Panc1 (cell line): ENCODE measurements at places on chromosomes 5 and 9. TPM values are rescaled to one million over a fixed set of nuclear protein-coding genes. Genes with fewer than 3 reads are reported as not detected.

Gene IFNA14
- total RNA-seq, result not detected

Gene SLC6A7
- not detected for total RNA-seq

Gene DRD1
- total RNA-seq, result 1.0 TPM

GRCh38 chr5:52544738-52545137 is 243.0 kb upstream of the ITGA1 start:
- no peak for DNase-seq

- no peak for DNase-seq
These were observed 119.5 kb upstream of the ZNF618 start for GRCh38 chr9:113756476-113757192.

DNA sequence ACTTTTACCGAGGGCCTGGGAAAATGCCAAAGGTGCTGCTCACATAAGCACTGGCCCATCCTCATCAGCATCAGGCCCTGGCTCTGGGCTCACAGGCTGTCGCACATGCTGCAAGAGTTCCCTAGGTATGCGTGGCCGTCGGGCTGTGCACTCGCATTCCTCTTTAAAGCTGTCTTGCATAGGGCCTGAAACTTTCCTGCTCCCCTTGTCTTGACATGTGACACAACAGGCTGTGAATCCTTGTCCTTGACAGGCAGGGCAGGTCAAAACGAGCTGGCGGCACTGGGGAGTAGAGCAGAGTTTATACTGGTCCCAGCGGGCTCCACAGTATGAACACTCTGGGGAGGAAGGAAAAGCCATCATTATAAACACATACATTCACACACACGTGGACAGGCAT is 30.7 kb downstream of the TSTD2 start:
- DNase-seq, result no peak

DNA sequence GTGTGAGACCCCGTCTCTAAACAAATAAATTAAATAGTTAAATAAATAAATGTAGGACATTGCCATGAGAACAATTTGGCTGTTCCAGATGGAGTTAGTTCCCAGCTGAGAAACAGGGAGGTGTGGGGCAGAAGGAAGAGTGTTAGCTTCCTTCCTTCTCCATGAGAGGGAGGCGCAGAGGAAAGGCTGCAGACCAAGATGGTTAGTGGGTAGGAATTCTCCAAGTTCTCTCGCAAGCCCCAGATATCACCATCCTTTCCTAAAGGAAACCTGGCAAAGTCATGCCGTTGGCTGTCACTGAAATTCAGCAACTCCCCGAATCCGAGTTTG is 33.1 kb upstream of the RAB14 start:
- DNase-seq, result no peak

- DNase-seq, result no peak
These were observed 902 bp downstream of the BDP1 start for GRCh38 chr5:71456362-71456743.

DNA sequence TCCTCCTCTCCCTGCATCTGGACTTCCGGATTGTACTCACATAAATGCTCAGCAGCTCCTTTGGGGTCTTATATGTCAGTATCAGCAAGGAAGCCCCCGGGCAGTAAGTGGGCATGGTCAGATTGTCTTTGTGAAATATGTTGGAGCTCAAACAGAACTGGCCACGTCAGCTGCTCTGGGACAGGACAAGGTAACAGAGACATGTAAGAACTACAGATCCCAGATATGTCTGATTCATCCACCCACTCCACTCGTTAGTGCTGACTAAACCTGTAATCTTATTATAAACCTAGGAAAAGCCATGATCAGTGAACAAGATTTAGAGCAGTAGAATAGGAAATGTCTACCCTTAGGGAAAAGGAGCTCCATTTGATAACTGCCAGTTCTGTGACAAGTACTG is 561.8 kb downstream of the CETN3 start:
- no peak for DNase-seq

DNA sequence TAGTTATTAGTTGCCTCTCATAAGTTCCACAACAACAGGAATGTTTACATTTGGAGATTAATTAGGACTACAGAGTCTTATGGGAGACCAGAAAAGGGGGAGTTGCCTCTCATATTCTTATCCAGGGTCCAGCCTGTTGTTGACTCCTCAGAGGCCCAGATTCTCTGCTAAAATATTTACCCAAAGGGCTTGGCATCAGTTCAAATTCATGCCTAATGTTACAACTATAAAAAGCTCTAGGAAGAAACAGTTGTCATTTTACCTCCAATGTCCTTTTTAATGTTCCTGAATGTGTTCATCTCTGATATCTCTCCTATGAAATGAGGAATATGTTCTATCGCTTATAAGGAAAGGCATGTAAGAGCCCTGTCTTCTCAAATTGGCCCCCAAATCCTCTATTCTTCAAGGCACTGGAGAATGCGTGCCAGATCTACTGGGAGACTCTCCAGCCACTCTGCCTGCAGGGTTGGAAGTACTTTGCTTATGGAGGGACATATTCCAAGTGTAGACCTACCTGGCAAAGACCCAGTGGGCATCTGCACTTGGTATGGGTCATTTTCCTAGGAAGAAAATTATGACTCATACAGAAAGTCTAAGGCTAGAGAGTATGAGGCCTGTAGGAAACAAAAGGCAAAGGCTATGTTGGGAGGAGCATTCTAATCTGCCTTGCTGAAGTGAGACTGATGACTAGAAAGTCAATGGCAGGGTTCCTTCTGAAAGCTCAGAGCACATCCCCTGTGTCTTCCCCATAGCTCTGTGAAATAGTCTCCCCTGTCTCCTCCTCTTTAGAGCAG is 192.6 kb downstream of the ESM1 start:
- no peak for DNase-seq

DNA sequence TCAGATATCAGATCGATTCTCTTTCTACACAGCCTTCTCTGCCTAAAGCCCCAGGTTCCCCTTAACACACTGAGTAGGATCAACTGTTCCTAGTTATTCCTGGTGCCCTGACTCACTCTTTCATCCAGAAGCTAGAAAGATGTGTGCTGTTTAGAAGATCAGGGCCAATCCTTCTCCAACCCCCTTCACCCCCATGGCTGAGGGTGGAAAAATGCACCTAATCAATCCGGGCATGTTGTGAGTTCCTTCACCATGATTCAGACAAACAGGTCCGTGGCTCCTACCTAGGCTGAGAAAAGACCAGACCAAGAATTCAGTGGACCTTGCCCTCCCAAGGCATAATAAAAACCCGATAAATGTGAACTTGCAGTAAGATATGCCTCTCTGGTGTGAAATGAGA is 85.4 kb upstream of the EQTN start:
- no peak for DNase-seq

DNA sequence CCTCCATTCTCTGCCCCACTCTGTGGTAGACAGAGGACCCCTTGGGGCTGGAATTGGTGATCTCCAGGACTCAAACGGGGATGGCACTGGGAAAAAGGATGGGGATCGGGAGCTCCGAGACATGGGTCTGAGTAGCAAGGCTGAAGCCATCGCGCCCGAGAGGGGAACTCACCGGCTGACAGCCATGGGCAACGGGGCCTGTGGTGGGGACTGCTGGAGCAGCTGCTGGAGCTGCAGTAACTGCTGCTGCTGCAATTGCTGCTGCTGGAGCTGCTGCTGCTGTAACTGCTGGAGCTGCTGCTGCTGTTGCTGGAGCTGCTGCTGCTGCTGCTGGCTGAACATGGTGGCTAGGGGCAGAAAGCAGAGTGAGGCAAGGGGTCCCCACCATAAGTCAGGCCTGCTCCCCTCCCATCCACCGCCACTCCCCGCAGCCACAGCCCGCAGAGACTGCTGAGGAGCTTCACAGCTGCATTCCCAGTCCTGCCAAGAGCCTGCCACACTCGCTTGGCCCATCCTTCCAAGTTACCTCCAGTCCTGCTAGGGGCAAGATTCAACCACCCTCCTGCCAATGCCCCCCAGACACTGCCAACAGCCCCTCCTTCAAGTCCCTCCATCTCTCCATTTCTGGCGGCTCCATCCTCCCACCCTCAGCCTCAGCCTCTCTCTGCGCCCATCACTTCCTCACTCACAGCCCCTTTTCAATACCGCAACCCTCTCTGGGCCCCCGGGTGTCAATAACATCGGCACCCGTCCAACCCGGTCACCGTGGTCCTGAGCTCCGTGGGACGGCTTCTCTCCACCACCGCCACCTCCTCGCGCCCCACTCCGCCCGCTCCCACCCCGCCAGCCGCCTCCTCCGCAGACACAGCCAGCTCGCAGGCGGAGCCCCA is 611 bp downstream of the CIZ1 start:
- DNase-seq, result no peak

DNA sequence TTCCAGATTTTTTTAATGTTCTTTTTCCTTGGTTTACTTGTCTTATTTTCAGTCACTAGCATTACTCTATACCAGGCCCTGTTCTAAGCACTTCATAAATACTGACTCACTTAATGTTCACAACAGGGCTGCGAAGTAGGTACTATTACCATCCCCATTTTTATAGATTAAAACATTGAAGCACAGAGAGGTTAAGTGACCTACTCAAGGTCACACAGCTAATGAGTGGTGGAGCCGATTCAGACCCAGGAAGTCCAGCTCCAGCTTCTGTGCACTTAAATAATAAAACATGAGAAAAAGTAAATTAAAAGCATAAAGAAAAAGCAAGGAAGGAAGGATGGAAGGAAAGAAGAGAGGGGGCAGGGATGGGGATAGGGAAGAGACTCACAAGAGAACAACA is 45.3 kb upstream of the DNAH5 start:
- DNase-seq, result no peak

DNA sequence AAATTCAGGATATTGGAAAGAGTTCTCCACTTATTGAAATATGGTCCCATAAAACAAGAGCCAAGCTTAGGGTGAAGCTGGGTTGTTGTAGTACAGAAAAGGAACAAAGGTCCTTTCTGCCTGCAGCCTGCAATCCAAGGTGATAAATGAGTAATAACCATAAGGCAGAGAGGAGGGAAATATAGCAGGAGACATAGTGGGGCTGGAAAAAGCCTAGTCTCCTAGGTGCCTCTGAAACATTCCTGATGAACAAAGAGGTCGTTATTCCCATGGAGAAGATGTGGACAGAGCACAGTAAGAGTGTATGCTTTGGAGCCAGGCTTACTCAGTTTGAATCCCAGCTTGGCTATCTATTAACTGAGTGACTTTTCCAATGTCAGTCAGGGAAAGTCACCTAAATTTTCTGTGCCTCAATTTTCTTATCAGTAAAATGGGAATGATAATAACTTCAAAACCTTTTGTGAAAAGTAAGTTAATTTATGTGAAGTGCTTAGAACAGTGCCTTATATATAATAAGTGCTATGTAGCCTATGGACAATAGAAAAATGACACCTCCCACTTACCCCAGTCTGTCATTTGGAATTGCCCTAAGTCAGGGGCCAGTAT is 110.8 kb upstream of the GRIN3A start:
- no peak for DNase-seq

DNA sequence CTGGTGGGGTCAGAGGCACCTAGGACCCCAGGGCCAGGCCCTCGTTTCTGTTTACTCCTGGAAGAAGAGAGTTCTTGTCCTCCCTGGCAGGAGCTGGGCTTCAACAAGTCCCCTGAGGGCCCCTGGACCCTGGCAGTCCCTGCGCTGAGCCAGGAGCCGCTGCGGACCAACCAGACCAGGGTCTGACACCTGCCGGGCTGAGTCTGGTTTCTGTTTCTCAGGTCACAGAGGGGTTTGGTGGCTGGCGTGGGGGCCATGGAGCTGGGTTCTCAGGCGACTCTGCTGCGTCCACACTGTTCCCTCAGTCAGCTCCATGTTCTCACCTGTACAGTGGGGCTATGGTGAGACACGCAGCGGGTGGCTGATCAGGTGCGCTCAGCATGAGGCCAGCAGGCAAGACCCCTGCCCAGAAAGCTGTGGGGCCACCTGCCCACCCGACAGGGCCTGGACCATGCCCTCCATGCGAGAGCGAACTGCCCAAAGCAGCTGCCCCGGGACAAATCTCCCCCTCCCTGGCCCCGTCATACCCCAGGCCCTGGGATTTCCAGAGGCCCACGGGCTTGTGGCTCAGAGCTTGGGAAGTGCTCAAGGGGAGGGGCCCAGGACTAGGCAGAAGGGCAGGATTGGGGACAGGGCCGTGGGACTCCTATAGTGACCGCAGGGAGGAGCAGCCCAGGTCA is 17.9 kb upstream of the NOTCH1 start:
- DNase-seq, result no peak
